ENCODE measurements at places on chromosomes 12 and 14.

DNA sequence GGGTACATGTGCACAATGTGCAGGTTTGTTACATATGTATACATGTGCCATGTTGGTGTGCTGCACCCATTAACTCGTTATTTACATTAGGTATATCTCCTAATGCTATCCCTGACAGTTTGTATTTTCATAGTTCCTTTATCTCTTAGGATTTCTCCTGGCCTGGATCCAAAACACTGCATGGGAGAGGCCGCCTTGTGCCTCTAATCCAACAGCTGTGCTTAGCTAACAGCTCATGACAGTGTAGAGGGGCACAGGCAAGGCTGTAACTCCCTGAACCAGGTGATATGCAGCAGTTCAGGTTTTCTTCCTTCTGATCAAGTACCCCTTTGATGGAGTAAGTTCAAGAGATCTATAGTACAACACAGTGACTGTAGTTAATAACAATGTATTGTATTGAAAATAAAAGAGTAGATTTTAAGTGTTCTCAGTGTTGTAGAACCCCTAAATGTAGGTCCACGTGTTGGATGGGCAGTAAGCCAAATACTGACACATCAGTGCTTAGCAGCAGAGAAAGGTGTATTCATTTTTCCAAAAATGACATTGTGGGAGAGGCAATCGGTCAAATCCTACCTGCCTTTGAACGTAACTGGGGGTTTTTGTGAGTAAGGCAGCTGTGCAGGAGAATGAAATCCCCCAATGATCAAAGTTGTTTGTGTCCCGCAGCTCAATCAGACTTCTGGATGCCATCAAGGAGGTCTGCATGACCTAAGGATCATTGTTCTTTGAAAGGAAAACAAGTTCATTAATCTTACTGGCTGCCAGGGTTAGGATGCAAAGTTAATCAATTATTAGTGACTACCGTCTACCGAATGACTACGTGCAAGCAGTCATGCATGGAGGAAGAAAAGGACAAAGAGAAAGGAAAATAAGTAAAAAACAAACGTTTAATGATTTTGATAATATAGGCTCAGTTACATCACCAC is 89.3 kb upstream of the FGD4 start:
- peak; percentile 94 for DNase-seq

DNA sequence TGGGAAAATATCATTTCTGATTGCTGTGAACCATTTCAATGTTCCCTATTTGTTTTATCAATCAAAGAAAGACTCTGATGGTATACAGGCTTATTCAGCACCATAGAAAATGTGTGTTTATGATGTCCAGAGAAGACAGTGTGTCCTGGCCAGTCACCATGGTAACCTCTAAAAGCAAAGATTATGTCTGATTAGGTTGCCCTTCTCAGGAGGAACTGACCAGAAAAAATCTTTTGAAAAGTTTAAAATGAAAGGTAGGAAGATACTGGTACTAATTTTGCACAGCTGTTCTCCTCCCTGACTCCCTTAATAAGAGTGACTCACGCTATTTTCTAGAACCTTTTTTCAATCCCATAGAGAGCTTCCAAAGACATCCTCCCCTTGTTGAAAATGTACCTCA is 391.8 kb upstream of the DCN start:
- DNase-seq = no peak

DNA sequence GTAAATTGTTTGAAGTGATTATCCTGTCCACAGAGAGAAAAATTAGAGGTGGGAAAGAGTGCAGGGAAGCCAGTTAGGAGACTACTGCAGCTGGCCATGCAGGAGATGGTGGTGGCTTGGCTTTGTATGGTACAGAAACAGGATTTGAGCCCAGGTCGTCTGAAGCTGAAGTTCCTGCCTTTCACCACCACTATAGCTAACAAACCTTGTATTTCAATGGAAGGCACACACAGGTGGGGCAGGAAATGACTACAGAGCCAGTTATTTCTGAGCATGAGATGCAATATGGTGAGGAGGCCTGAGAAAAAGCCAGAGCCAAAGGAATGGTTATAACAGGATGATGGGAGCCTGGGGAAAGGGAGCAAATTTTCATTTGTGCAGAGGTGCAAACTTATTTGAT is 103.9 kb downstream of the BTG1 start:
- no peak for DNase-seq

DNA sequence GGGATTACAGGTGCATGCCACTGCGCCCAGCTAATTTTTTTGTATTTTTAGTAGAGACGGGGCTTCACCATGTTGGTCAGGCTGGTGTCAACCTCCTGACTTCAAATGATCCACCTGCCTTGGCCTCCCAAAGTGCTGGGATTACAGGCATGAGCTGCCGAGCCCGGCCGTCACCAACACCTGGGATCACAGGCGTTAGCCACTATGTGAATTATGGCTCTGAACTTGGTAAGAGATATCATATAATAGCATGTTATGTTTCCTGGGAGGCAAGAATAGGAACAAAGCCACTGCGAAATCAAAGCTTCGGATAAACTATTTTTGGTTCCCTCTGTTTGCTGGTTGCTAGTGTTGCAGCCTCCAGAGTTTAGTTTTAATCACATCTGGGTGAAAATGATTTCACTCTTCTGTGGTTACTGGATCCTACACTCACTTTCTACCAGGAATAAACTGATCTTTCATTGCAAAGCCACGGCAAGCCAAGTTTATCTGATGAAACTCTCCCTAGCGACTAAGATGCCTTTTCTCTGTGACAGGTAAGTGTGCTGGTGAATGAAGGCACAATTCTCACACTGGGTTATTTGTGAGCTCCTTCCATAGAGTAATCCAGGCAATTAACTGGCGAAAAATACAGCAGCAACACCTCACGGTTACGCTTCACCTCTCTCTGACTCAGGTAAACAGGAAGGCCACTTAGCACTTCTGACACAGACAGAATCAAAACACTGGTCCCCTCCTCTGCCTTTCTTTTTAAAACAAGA is 16.7 kb downstream of the SNRNP35 start:
- DNase-seq = peak; percentile 65
